D721Med (cell line): ENCODE measurements at places on chromosomes 16 and 17.

GRCh38 chr16:27269300-27270150, 953 bp upstream of the NSMCE1 start:
- no peak for DNase-seq

GRCh38 chr16:12092544-12092921, 116.0 kb downstream of the SNX29 start:
- DNase-seq = no peak

- DNase-seq = no peak
These were observed 6.7 kb upstream of the C16orf95 start for GRCh38 chr16:87323727-87324410.

DNA sequence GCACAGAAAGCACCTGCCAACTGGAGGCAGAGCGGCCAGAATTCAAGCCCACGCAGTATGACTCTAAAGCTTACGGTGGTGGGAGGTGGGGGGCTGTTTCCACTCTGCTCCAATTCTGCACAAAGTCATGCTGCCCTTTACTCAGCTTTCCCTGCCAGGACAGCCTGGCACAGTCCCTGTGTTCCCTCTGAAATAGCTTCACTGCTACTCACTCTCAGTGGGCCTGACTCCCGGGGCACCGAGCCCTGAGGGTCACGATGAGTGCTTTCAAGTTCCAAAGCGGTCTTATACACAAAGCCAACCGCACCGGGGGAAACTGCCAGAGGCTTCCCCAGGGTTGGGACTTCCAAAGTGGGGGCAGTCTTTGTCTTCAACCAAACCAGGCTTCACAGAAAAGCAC, 306.1 kb upstream of the XYLT1 start:
- DNase-seq = no peak

DNA sequence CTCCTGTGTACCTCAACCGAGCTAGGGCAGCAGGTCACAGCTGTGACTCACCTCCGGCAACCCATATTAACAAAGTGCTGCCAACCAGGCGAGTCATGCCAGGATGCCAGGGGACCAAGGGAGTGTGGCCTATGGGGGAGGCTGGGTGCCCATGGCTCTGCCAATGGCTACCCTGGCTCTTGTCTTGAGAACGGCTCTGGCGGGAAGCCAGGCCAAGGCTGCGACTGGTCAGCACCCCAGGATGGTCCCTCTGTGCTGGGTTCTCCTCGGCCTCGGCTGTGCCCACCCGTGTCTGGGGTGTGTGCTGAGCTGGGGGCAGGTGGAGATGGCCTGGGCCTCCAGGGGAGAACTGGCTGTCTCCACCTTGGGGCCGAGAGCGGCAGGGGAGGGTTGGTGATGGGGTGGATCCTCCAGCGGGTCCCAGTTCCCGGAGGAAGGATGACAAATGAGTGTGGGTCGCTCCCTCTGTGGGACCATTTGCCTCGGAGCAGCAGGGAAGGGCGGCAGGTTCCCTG, 75.8 kb downstream of the MRC2 start:
- no peak for DNase-seq

GRCh38 chr17:73188011-73188410, 4.8 kb upstream of the COG1 start:
- DNase-seq = no peak

GRCh38 chr17:57442401-57442823, 186.1 kb downstream of the MSI2 start:
- DNase-seq = no peak

DNA sequence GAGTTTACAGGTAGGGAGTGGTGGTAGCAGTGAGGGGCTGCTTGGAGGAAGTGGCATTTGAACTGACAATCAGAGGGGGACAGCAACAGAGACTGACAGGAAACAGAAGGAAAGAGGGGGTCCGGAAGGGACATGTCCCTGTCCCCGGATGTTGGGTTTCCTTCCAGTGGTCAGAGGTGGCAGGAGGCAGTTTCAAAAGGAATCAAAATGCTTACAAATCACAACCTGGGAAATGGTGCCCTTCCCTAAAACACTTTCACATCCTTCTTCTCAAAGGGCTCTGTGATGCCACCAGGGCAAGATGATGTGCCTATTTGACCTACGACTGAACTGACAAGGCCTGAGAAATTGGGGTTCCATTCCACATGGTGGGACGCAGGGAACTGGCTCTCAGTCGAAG, 19.7 kb downstream of the ADGRG1 start:
- DNase-seq = no peak

DNA sequence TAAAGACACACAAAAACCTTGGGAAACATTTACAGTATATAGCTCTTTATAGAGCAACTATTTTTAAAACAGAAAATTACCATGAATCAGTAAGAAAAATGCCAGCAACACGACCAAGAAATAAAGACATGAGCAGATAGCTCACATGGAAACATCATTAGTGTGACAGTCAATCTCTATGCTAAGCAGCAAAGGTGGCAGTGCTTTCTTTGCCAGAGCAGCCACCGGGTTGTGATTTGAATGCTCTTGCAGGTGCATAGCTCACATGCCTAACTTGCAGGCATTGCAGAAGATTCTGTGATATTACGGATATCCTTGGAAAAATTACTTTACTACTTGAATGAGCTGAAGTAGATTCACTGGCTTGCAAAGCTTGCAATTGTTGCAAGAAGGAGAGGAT, 652.9 kb upstream of the C16orf82 start:
- DNase-seq = no peak

DNA sequence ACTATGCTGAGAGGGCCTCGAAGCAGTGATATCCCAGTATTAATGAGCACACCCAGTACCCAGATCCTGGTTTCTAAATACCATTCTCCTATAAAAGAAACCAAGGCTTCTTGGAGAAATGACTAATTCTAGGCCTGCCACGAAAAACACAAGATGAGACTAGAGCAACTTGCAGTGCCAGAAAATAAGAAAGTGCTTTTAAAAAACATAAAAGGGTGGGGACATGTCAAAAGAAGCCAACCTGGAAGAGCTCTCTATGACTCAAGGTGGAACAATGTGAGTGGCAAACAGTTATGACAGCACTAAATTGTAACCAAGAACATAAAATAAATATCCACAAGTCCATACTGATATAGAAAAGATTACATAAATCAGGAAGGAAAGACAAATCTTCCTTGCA, 153.2 kb upstream of the KCNJ18 start:
- no peak for DNase-seq
